Stimulated activated CD8-positive, alpha-beta memory T cell treated with anti-CD3 and anti-CD28 coated beads, Interleukin-4, amount 100 ng/mL, for 1 hour (primary cell): ENCODE measurements at places on chromosomes 5 and 9.

GRCh38 chr5:15938186-15938585 is 241.4 kb downstream of the MARCHF11 start:
- DNase-seq = no peak

DNA sequence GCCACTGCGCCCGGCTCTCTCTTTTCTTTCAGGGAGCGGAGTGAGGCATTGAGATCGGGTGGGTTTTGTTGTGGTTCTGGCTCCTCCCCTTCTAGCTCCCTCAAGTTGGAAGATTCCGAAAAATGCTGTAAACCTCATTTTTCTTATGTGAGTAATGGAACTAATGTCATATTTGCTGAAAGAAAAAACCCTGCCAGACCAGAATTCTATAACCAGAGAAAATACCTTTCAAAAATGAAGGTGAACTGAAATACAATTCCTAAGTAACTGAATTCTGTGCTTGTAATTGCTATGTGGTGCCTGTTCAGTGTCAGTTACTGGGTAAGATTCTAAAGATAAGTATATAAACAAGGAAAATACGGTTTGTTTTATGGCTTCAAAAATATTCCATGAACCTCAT is 30.9 kb upstream of the CDK20 start:
- no peak for DNase-seq

DNA sequence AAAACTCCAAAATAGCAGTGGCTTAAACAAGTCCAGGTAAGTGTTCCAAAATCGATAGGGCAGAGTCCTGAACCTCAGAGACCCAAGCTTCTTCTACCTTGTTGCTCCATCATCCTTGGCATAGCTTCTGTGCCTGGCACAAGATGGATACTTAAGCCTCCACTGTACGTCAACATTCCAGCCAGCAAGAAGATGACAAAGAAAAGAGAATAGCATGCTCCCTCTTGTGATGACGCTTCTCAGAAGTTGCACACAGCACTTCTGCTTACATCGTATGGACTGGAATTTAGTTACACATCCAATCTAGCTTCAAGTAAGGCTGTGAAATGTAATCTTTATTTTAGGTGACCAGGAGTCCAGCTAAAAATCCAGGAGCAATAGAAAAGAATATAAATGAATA is 227.4 kb downstream of the ESM1 start:
- no peak for DNase-seq

DNA sequence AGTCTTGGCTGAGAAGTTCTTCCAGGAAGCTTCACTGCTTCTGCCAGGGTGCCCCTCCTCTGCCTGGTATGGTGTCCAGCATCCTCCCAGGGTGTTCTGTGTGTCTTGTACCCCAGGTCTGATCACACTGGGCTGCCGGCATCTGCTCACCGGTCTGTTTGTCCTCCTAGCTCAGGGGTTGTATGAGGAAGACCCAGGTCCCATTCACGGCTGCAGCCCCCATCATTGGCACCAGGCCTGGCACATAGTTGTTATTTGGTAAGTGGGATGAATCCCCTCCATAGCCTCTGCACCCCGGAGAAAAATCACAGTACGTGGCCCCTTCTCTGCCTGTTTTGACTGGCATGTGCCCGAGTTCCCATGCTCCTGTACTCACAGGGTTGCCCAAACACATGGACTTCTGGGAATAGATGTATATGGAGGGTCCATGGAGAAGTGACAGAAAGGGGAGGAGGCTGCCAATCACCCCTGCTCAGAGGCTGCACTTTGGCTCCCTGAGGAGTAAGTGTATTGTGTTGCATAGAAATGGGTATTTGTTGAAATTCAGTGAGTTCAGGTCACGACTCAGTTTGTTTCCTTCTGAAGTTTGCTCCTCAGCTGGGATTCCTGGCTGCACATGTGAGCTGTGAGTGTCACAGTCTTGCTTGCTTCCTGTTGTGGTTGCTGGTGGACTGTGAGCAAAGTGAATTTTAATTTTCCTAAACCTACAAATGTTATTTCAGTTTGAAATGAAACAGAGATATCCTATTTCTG is 96.2 kb downstream of the HSPA4 start:
- no peak for DNase-seq

- DNase-seq = no peak
Observed at GRCh38 chr9:82799286-82799685, 263.7 kb downstream of the RASEF start.

DNA sequence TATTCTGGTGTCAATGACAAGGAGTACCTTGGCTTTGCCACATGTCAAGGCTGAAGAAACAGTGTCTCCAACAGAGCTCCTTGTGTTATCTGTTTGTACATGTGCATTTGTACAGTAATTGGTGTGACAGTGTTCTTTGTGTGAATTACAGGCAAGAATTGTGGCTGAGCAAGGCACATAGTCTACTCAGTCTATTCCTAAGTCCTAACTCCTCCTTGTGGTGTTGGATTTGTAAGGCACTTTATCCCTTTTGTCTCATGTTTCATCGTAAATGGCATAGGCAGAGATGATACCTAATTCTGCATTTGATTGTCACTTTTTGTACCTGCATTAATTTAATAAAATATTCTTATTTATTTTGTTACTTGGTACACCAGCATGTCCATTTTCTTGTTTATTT is 19.8 kb downstream of the CD274 start:
- no peak for DNase-seq

GRCh38 chr5:108637134-108637533 is 110.6 kb upstream of the FER start:
- DNase-seq = no peak
